ENCODE measurements at places on chromosomes 12 and 14.

DNA sequence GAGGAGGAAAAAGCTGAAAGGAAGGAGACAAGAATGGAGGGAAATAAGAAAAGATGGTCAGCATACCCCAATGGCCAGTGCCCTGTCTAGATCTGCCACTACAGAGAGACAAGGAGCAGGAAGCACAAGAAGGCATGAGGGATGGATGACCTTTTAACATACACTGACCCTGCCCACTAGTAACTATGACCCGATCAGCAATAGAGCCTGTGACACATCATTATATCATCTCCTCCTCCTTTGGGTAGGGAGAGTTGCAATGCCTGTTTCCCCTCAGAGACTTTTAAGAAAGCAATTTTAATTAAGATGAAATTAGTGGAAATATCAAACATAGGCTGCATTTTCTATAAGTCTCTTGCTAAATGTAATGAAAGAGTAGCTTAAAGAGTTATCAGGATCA lies 4.7 kb upstream of the SLC2A13 start:
- DNase-seq, result no peak

DNA sequence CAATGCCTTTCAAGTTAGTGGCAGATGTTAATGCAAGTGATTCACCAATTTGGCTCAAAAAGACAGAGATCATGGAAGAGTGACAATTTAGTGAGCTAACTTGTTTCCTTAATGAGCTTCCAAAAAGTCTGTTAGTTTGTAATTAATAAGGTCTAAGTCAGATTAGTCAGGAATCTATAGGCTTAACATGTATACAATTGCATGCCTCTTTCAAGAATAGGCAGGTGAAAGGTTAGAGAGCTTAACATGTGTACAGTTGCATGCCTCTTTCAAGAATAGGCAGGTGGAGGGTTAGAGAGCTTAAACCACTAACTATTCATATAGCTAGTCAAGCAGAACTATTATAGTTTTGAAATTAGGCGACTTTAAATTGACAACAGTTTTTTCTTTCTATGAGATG lies 663.8 kb downstream of the C12orf50 start:
- no peak for DNase-seq

GRCh38 chr14:64510825-64511671 lies 6.5 kb downstream of the ZBTB1 start:
- DNase-seq, result no peak

- DNase-seq, result no peak
Measured at GRCh38 chr12:16112130-16112529, 165.4 kb downstream of the SLC15A5 start.

GRCh38 chr14:21712036-21712435 lies 38.4 kb upstream of the OR4E1 start:
- no peak for DNase-seq

- DNase-seq, result no peak
Measured at GRCh38 chr12:48572326-48572725, 2.5 kb upstream of the LALBA start.

DNA sequence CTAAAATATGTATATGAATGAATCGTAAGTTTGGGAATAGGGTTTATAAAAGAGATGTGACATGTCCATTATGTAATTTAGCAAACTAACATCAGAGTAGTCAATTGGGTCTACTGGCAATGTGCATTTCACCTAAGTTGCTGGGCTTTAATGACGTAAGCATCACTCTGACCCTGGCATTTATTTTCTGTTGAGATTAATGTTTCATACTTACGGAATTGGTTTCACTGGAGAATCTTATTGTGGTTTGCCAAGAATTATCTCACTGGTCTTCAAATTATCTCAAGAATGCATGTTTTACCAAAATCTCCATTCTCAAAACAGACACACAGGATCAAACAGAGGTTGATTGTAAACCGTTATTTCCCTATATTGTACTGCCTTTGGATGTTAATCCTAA lies 437.1 kb downstream of the NPAS3 start:
- DNase-seq, result no peak

GRCh38 chr14:34111505-34111904 lies 160.6 kb upstream of the EGLN3 start:
- no peak for DNase-seq

GRCh38 chr12:74021937-74022336 lies 515.7 kb upstream of the ATXN7L3B start:
- no peak for DNase-seq

- no peak for DNase-seq
Measured at GRCh38 chr12:67826946-67827720, 162.1 kb upstream of the IFNG-AS1 start.

- no peak for DNase-seq
Measured at GRCh38 chr14:74591899-74592298, 20.1 kb downstream of the LTBP2 start.

GRCh38 chr12:95805864-95806671 lies 15.5 kb upstream of the NTN4 start:
- DNase-seq, result no peak

- DNase-seq, result no peak
Measured at GRCh38 chr12:19778172-19778571, 338.9 kb downstream of the AEBP2 start.

All from activated naive CD4-positive, alpha-beta T cell (primary cell).